ENCODE measurements at places on chromosomes 4 and X. TPM values are rescaled to one million over a fixed set of nuclear protein-coding genes. Genes with fewer than 3 reads are reported as not detected.
A peak's percentile ranks its signal among the peaks of the same experiment; 100 is the strongest.

Gene CLNK
- not detected for total RNA-seq

Gene NXF2
- not detected for total RNA-seq

Gene CPZ
- total RNA-seq = 3.5 TPM

Gene PCDH7
- total RNA-seq = 0.26 TPM

Gene OFD1
- total RNA-seq = 11.0 TPM

Gene HSFX4
- not detected for total RNA-seq

Gene TIGD4
- total RNA-seq = not detected

- no peak for DNase-seq
These were observed 772.7 kb upstream of the EPHA5 start for GRCh38 chr4:66443008-66443407.

DNA sequence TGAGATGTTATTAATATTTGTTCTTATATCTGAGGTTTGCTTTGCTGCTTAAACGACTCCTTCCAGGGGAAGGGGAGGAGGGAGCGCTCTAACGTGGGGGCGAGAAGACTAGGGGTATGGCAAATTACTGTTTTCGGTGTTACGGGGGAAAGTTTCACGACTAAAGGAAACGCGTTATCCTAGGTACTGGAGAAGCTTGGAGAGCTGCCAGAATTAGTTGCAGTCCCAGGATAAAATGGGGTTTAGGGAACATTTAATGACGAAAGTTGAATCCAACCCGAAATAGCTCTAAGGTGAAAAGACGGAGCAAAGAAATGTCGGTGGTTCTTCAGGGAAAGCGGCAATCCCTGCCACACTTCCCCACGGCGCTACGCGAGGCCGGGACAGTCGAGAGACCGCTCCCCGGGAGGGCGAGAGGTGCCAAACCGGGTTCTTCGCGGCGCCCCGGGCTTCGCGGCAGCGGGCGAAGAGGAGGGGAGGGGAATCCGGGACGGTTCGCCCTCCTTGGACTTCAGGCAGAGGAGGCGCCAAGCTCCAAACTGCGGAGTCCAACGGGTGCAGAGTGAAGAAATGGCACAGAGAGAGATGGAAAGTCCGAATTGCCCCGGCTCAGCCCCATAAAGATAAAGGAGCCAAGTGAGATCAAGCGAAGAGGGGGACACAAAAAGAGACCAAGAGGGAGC is 724 bp downstream of the THOC2 start:
- DNase-seq = no peak

DNA sequence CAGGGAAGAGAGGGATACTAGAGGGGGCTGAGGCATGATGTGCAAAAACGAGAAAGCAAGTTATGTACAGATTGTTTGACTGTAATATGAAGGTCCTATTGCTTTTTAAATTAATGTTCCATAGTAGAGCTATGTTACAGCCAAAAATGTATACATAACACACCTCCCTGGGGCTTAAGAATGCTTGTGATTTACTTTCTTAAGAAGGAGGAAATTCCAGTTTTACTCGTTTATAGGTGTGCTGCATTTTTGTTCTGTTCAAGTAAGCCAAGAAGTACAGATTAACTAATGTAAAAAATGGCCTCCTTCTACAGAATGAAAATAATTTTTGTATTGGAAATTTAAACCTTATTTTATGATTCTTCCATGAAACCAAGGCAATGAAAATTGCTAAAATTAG is 614.4 kb upstream of the NR3C2 start:
- no peak for DNase-seq

DNA sequence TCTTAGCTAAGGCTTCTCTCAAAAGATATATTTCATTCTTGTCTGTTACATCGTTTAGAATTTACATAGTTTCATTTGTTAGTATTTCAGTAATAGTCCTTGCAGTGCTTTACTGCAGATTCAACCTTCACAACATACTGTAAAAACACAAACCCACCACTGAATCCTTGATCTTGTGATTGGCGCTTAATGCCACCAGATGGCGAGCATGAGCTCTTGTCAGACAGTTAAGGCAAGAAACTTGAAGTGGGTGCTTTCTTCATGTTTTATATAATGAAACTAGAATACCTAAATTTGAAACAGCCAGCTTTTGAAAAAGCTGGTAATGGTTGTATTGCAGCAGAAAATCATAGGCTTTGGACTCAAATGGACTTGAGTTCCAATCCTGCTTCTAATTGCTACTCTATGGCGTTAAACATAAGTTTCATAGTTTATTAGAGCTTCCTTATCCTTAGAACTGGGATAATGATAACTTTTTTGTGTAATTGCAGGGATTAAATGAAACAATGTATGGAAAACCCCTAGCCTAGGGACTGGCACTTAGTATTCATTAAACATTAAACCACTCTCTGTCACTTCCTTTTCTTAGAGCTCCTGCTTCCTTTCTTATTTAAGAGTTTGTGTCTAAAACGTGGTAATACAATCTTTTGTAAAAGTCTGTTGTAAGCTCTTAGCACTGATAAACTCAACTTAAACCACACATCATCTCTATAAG is 95.1 kb downstream of the USP9X start:
- peak; percentile 43 for DNase-seq

DNA sequence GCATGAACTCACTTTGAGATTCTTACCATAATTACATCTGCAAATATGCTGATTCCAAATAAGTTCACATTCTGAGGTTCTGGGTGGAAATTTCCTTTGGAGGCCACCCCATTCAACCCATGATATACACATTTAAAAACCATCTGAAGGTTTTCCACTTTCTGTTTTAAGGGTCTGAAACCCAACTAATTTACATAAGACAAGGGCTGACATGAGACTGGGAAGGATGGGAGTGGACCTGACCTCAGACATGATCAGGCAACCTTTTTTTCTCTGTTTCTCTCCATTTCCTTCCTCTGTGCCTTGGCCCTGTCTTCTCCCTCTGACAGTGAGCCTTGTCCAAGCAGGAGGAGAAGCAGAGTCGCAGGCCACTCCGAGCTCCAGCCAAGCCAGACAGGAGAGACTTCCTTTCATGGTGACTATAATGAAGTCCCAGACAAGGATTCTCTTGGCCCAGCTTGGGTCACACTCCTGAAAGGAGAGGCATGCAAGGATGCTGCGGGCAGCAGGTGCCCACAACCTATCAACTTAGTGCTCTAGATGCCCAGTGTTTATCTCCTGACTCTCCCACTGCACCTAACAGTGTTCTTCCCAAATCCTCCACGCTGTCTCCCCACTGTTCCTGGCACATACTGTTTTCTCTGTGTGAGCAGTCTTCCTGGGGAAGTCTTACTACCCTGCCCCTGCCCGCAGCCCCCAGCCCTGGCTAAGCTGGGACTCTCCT is 39.9 kb downstream of the MSX1 start:
- no peak for DNase-seq

DNA sequence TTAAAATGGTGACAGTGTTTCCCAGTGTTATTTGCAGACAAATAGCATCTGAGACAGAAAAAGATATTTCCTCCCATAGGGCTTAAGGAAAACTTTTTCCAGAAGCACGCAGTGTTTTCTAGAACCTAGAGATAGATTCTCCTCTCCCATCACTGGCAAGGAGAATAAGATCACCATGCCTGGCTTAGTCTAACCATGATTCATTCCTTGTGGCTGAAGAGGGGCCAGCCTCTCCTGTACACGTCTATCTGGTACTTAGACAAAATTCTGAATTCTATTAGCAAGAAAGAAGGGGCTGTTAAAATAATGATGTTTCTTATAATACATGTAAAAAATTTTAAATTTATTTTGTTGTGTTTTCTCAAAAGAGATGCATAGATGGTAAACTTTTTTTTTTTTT is 296.1 kb upstream of the LDB2 start:
- no peak for DNase-seq

GRCh38 chr4:176622251-176622948 is 170.3 kb downstream of the VEGFC start:
- DNase-seq = no peak

DNA sequence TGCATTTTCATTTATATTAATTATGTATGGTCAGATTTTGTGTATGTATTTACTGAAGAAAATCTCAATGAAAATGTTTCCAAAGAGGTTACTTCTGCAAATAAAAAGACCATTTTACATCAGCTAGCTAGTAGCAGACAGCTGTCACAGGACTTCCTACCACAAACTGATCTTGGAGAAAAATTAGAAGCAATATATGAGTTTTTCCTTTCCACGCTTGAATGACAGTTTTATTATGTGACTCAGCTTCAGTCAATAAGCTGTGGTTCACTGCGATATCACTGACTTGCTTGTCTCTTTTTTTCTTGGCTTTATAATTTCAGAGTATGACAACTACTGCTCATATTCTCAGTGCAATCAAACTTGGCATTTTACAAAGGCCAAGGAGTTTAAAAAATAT is 787.4 kb upstream of the GALNTL6 start:
- DNase-seq = no peak

DNA sequence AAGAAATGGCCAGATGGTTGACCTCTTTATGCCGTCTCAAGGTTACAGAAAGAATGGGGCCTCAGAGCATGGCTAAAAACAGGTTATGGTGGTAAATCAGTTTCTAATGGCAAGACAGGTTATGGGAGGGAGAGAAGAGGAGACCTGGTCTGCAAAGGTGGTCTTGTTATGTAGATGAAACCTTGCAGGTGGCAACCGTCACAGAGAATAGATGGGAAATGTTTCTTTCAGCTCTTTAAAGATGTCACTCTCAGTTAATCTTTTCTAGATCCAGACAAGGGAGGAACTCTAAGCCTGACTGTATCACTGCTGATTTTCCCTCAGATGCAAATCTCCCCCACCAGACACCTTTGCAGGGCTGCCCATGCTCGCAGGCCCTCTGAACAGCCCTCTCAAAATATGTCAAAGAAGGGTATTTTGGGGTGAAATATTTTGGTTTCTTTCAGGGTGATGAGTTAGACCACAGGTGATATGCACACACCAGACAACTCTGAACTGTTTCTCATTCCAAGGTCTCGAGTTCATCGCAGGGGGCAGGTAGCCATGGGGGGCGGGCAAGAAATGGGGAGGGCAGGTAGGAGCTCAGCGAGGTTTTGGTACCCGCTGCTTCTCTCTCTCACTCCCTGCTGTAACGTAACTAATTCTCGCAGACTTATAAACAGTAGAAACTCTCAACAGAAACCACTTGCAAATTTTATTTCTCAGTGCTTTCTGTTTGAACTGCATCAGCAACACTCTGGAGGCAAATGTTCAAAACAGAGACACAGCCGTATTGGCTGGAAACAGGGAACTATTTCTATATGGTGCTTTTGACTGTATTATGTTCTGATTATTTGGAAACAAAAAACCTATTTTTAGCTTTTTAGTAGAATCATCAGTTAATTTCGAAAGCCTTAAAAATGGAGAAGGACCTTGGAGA is 32.4 kb downstream of the CASP3 start:
- DNase-seq = no peak

DNA sequence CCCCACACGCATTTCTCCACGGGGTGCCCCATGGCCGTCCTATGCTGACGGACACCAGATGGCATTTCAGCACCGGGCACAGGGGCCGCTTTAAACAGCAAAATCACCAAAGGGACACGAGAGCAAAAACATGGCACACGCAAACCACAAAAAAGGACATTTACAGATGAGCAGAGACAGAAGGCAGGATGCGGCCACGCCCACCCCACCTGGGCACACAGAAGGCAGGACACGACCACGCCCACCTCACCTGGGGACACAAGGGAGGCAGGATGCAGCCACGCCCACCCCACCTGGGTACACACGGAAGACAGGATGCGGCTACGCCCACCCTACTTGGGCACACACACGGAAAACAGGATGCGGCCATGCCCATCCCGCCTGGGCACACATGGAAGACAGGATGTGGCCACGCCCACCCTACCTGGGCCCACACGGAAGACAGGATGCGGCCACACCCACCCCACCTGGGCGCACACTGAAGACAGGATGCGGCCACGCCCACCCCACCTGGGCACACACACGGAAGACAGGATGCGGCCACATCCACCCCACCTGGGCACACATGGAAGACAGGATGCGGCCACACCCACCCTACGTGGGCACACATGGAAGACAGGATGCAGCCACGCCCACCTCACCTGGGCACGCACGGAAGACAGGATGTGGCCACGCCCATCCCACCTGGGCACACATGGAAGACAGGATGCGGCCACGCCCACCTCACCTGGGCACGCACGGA is 69.1 kb downstream of the FAM53A start:
- no peak for DNase-seq

- DNase-seq = no peak
These were observed 185.1 kb downstream of the ARHGAP6 start for GRCh38 chrX:11480626-11481025.

GRCh38 chr4:31086756-31087330 is 366.7 kb downstream of the PCDH7 start:
- no peak for DNase-seq

DNA sequence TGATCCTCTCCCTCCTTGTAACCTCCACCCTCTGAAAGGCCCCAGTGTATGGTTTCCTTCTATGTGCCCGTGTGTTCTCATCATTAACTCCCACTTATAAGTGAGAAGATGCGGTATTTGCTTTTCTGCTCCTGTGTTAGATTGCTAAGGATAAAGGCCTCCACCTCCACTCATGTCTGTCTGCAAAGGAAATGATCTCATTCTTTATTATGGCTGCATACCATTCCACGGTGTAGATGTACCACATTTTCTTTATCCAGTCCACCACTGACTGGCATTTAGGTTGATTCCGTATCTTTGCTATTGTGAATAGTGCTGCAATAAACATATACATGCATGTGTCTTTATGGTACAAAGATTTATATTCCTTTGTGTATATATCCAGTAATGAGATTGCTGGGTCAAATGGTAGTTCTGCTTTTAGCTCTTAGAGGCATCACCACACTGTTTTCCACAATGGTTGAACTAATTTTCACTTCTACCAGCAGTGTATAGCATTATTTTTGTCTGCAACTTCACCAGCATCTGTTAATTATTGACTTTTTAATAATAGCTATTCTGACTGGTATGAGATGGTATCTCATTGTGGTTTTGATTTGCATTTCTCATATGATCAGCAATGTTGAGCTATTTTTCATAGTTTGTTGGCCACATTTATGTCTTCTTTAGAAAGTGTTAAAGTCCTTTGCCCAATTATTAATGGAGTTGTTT is 1030.9 kb downstream of the FSTL5 start:
- DNase-seq = no peak

- no peak for DNase-seq
These were observed 460.1 kb downstream of the NAF1 start for GRCh38 chr4:162706632-162707031.

GRCh38 chrX:52261125-52261462 is 76.4 kb downstream of the MAGED4 start:
- DNase-seq = no peak

DNA sequence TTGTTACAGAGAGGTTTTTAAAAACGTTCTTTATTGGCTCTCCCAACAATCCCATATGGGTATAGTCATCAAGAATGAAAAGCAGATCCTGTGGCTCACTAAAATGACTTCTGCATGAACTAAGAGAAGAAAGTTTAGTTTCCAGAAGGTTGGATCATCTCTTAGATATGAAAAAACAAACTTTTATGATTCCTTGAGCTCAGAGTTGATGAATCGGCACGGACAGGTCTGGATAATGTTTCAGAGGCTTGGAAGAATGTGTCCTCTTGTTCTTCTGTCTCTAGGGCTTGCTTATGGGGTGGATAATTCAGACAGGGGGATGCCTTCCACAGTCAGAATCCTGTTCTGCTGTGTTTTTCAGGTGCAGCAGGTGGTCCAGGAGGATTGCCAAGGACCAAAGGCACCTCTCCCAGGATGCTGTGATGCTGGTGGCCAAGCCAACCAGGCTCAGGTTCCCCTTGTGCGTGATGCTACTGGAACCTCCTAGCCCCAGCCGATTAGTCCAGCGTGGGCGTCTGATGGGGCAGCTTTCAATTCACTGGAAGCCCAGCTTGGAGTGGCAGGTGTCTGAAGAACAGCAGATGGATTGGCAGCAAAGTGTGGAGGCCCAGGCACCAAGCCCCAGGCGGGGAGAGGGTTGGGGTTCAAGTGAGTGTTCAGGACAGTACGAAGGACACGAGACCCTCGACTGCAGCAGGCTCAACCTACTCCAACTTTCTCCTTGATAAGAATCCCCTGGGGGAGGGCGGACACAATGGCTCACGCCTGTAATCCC is 30.3 kb downstream of the CCKAR start:
- DNase-seq = peak; percentile 52

Data from HFFc6 (cell line).